ENCODE measurements at places on chromosomes 4 and X. TPM values are rescaled to one million over a fixed set of nuclear protein-coding genes. Genes with fewer than 3 reads are reported as not detected.

- DNase-seq = peak; percentile 85
Observed at GRCh38 chr4:986879-987623, at the start of gene IDUA. TSS of gene IDUA (plus strand) at chr4:987044. CDS start at chr4:987085, 41 bp downstream.

DNA sequence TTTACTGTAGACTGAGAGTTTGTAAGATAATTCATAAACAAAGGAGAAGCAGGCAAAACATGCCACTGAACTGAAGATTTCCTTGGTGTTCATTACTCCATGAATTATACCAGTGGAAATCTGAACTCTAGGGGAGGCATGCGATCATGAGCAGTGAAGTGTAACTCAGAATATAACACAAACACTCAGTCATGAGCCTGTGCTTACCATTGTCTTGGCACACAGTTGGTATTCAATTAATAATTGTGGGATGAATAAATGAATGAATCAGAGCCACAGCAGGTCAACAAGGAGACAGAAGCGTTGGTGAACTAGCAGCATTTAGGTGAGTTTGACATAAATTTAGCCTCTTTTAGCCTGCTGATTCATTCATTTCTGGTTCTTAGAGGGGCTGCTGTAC, 263.5 kb upstream of the DKK2 start:
- no peak for DNase-seq

DNA sequence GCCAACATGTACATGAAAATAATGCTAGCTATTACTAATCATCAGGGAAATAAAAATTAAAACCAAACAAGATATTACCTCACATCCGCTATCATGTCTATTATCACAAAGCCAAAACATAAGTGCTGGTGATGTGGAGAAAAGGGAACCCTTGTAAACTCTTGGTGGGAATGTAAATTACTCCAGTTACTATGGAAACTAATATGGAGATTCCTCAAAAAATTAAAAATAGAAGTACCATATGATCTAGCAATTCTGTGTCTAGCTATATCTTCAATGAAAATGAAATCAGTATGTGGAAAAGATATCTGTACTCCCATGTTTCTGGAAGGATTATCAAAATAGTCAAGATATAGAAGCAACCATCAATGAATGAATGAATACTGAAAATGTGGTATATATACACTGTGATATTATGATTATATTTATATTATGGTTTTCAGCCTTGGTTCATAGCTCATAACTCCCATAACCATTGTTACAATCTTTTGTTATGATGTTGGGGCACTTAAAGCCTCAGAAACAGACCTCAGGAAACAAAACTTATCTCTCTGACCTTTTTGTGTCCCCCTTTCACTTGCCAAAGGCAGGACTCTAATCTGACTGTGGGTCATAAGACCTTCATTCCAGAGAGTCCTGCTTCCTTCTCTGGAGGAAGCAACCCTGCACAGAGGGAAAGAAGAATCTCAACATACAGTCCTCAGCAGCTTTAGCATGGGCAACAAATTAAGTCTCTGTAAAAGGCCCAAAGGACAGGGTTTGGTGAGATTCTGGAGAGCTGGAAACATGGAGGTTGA, 933.2 kb downstream of the ADGRL3 start:
- DNase-seq = no peak

- DNase-seq = no peak
Observed at GRCh38 chr4:12359420-12359819, 930.7 kb upstream of the HS3ST1 start.

GRCh38 chr4:83629945-83630721, 94.2 kb downstream of the GPAT3 start:
- DNase-seq = peak; percentile 75

DNA sequence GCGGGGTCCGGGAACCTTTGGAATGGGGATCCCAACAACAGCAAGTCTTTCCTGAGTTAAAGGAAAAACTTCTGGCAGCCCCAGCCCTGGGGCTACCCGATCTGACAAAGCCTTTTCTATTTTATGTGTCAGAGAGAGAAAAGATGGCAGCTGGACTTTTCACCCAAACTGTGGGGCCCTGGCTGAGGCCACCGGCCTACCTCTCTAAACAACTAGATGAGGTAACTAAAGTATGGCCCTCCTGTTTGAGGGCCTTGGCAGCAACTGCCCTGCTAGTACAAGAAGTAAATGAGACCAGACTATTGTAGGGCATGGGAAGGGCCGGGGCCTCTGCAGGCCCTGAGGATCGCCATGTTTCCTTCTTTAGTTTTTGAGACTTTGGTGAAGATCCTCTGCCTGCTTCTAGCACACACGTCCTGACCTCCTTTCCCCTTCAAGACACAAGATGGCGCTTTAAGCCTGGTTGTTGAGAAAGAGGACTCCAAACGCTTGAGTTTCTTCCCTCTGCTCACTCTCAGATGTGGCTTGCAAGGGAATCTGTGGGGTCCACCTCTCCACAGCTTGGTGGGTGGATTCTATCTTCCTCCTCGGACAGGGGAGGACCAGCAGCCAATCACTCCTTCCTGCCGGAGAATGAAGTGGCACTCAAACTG, 18.5 kb upstream of the DRD5 start:
- peak; percentile 48 for DNase-seq

DNA sequence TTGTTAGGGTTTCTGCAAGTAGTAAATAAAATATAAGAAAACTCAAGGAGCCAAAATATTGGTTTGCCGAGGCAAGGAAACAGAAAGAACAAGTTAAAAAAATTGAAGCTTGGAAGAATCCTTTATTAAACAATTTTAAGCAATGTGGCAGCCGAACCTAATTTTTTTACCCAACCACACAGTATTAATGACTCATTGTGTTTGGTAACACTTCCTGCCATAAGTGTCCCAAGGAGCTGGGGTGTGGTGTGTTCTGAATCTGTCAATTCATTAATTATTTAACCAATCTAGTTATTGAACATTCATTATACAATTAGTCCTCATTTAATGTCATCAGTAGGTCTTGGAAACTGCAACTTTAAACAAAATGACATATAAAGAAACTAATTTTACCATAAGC, 19.3 kb upstream of the CPE start:
- DNase-seq = no peak

GRCh38 chr4:42391355-42391664, 6.0 kb upstream of the SHISA3 start:
- no peak for DNase-seq

DNA sequence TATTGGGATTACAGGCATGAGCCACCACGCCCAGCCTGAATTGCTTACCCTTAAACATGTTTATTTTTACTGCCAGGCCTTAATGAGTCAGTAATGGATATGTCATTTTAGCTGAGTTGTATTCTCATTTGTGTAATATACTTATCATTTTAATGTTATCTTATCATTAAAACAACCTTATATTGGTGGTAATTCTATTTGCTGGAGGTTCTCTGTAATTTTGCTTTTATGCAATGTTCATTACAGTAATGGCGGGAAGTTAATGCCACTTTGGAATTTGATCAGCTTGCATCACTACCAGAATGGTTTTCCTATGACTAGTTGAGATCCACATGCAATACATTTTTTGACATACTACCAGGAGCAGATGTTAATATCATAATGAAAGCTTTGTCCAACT, 6.3 kb upstream of the PGAM4 start:
- DNase-seq = no peak

- no peak for DNase-seq
Observed at GRCh38 chr4:6719611-6720179, 3.7 kb downstream of the BLOC1S4 start.

GRCh38 chrX:106177106-106177981, 9.2 kb downstream of the PWWP3B start:
- DNase-seq = peak; percentile 56

DNA sequence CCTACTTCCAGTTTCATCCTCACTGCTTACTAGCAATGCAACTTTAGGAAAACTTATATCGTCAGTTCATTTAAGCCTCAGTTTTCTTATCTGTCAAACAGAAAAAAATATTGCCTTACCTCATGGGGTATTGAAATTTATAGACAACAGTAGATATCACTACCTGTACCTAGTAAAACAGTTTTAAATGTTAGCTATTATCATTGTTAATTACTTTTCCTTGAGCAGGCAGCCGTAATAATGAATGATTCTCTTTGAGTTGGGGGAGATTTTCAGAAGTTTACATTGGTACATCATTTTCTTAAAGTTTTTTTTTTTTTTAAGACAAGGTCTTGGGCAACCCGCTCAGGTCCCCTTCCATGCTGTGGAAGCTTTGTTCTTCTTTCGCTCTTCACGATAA, 71.7 kb upstream of the BMPR1B start:
- DNase-seq = no peak

GRCh38 chr4:165415910-165416309, 37.1 kb downstream of the CPE start:
- no peak for DNase-seq

- DNase-seq = no peak
Observed at GRCh38 chr4:138051157-138051556, 191.0 kb downstream of the SLC7A11 start.

- DNase-seq = no peak
Observed at GRCh38 chrX:22699581-22700091, 300.1 kb upstream of the DDX53 start.

GRCh38 chr4:41360921-41361793, 104.4 kb downstream of the UCHL1 start:
- DNase-seq = no peak

DNA sequence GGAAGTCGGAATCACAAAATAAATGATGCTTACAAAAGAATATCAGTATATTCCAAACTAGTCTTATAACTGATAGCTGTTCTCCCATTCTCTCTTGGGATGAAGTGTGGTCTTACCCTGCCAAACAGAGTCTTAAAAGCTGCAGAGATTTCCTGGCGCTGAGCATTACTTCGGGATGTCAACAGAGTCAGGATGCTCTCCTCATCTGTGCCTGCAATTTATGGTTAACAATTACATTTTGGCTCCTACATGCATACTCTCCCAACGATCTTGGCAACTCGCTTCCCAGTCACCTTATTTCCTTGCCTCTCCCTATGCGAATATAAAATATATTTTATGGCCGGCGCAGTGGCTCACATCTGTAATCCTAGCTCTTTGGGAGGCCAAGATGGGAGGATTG, 12.2 kb downstream of the ANXA5 start:
- DNase-seq = no peak

DNA sequence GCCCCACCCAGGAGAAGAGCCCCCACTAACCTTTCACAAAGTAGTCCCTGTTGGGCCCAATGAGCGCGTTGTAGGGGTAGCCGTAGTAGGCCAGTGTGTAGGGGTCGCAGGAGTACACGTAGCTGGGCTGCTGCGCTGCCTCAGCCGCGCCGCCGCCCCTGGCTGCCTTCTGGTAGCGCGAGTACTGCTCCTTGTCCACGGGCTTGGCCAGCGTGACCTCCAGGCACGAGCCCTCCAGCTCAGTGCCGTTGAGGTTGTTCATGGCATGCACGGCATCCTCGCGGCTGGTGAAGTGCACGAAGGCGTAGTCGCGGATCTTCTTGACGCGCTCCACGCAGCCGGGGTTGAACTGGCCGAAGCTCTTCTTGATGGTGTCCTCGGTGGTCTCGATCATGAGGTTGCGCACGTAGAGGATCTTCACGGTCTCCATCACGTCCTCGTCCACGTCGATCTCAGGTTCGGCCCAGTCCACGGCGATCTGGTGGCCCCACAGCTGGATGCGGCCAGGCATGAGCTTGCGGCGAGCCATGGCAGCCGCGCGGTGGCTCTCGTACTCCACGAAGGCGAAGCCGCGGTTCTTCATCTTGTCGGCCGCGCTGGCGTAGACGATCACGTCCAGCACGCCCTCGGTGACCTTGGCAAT, 102.7 kb downstream of the CHRNA9 start:
- no peak for DNase-seq

DNA sequence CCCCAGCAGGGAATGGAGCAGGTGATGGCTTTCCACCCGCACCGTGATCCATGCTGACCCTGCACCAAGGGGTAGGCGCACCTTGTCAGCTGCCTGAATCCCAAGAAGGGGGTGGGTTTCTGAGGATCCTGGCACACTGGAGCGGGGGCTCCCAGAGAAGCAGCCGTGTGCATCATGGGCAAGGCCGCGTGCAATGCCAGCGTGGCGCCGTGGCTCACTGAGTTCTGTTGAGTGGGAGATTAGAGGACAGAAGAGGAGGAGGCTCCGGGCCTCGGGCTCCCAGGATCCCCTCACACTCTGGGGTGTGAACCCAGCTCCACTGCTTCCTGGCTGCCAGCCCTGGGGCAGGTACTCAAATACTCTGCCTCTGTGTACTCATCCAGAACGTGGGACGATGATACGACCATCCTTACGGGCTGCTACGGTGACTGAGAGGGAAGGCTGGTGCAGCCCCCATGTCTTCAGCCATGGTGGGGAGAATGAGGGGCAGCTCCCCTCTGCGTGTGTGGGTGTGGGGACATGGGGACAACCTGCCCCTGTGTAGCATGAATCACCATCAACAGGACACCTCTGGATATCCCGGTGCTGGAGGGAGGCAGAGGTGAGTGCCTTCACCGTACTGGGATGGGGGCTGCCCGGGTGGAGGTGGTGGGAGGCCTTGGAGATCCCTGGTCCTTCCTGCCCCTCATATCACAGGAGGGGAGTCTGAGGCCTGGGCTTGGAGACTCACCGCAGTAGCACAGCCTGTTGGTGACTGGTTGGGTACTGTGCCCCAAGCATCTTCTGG, 52.6 kb downstream of the CPZ start:
- no peak for DNase-seq

DNA sequence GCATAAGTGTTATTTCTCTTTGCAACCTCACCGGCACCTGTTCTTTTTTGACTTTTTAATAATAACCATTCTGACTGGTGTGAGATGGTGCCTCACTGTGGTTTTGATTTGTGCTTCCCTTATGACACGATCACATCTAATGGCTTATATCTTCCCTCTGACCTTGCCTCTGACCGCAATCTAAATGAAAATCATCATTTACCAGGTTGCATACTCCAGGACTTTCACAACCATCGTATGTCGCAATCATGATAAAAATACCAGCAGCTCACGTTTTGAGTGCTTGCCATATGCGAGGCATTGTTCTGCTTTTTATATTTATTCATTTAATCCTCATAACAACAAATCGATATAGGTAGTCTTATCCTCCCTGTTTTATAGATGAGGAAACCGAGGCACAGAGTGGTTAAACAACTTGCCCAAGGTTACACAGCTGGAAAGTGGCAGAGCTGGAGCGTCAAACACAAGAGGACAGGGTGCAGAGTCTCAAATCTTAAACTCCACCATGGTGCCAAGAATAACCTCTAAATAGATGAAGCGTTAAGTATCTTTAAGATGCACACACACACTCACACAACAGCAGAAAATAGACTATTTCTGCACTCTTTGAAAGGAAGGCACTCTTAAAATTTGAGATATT, 102.2 kb downstream of the SEL1L3 start:
- DNase-seq = no peak

Gene BTC
- total RNA-seq = 4.4 TPM

Gene MAGEB2
- total RNA-seq = not detected

Gene FAM114A1
- 68.5 TPM for total RNA-seq

Gene SLC7A11
- 13.2 TPM for total RNA-seq

Gene MAGEA1
- not detected for total RNA-seq

Gene F11
- total RNA-seq = 4.6 TPM

Gene TAF7L
- not detected for total RNA-seq

Gene DCHS2
- 0.12 TPM for total RNA-seq

Gene SOD3
- 80.0 TPM for total RNA-seq

Gene MAGEA3
- total RNA-seq = not detected

Gene ZFX
- total RNA-seq = 40.4 TPM

Gene CXCL6
- total RNA-seq = 4.8 TPM

Data from left lung (tissue), 14 donors.